ENCODE measurements at places on chromosomes 11 and 22.
A peak's percentile ranks its signal among the peaks of the same experiment; 100 is the strongest.

GRCh38 chr11:114610984-114611944 is 15.7 kb upstream of the NXPE4 start:
- no peaks in the 10 kb centered on the region for H3K4me1 ChIP-seq
- H3K27ac ChIP-seq: no peak overlapping the region
- DNase-seq: peak; percentile 1

DNA sequence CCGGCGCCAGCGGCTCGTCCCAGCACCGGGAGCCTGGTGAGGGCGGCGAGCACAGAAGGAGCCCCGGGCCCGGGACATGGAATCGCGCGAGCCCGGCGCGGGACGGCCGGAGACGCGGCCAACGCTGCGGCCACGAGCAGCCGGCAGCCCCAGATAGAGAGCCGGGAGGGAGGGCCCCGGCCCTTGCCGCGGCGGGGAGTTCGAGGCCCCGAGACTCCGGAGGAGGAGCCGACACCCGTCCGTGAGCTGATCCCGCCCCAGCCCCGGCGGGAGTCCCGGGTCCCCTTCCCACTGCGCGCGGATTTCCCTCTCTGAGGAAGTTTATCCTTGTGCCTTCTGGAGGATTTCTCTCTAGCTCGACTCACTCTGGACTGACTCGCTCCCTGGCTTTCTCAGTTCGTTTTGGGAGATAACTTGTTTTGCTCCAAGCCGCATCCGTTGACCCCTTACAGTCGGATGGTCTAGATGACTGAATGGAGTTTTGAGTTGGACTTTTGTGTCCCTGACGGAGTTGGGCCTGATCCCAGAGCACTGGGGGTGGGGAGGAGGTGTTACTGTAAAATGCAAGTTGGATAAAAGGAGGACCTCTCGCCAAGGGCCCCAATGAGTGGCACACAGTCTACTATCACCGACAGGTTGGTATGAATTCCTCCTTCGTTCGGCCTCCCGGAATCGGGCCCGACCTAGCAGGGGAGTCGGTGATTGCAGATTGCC is 585 bp downstream of the ARHGEF12 start:
- DNase-seq: peak; percentile 47
- H3K27me3 ChIP-seq: no peaks in the 10 kb centered on the region
- no peaks in the 10 kb centered on the region for H3K36me3 ChIP-seq
- peaks cover 29% of the 10 kb centered on the region for H3K4me1 ChIP-seq
- H3K27ac ChIP-seq: no peak overlapping the region
- H3K4me3 ChIP-seq: peak overlapping the region; percentile 91

DNA sequence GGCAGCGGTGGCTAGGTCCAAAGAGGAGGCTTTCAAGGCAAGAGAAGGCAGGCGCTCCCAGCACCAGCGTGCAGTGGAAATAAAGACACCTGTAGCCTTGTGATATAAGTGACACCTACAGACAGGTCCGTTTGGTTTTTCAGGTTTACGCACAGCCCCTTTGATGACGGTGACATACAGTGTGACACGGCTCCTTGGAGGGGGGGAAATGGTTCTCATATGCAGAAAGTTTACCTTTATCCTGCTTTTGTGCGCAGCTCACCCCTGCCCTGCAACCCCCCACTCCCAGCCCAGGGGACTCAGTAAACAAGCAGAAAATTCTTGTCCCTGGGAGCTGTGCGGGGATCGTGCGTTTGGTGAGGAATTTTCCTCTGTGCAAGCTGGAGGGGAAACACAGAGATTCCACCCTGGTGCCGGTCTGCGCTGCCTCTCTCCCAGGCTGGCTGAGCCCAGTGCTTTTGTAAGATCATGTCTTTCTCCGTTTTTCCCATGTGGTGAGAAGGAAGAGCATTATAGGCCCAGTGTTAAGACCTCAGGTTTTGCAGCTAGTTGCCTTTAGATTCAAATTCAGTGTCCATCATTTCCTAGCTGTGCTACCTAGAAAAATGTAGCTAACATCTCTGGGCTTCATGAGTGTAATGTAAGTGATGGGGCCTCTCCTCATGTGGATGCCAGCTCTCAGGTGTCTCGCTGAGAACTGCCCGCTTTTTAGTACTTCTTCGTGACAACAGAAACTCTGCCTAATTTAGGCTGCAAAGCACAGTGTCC is at the start of gene ELF5:
Gene ELF5 (minus strand): TSS at position 113 of the 768 bp plus-strand sequence. CDS start 8,045 bp downstream, outside the sequence.
- DNase-seq: peak; percentile 21
- H3K27ac ChIP-seq: 0 out of 2 replicates have a peak within 1 kb of the TSS, but pooled peaks have one; percentile 14
- H3K36me3 ChIP-seq: no peaks in the 10 kb centered on the region
- no peak within 1 kb of the TSS for H3K4me3 ChIP-seq
- peaks cover 6% of the 10 kb centered on the region for H3K4me1 ChIP-seq

DNA sequence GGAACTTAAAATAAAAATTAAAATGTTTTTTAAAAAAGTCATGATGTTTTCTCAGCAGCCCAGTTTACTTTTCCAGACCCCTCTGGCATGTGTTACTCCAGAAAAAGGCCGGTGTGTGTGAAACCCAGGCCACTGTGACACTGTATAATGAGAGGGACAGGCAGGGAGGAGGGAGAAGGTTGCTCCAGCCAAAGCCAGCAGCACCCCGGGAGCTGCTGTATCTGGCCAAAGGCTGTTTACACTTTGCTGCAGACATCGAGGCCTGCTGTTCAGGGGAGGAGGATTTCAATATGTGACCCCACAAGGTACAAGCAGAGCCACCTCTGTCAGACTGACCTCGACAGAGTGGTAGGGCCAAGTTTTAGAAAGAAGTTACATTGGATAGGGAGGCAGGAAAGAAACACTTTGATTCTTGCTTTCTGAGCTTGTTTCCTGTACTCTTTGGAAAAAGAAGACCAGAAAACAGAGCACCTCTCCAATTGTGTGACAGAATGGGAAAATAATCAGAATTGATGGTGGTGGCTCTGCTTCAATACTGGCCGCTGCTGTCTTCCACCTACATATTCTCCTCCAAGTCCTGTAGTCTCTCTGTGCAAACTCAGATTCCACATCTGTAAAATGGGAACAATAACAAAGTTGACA is 41.0 kb upstream of the CD44 start:
- H3K4me3 ChIP-seq: no peak overlapping the region
- no peaks in the 10 kb centered on the region for H3K4me1 ChIP-seq
- no peak overlapping the region for H3K27ac ChIP-seq
- no peaks in the 10 kb centered on the region for H3K36me3 ChIP-seq
- DNase-seq: no peak

GRCh38 chr11:102685754-102686153 is 19.8 kb downstream of the MMP27 start:
- no peak overlapping the region for H3K27ac ChIP-seq
- no peak for DNase-seq
- no peaks in the 10 kb centered on the region for H3K27me3 ChIP-seq
- 0 out of 2 replicates have a peak overlapping the region, but pooled peaks have one; percentile 1 for H3K4me3 ChIP-seq

DNA sequence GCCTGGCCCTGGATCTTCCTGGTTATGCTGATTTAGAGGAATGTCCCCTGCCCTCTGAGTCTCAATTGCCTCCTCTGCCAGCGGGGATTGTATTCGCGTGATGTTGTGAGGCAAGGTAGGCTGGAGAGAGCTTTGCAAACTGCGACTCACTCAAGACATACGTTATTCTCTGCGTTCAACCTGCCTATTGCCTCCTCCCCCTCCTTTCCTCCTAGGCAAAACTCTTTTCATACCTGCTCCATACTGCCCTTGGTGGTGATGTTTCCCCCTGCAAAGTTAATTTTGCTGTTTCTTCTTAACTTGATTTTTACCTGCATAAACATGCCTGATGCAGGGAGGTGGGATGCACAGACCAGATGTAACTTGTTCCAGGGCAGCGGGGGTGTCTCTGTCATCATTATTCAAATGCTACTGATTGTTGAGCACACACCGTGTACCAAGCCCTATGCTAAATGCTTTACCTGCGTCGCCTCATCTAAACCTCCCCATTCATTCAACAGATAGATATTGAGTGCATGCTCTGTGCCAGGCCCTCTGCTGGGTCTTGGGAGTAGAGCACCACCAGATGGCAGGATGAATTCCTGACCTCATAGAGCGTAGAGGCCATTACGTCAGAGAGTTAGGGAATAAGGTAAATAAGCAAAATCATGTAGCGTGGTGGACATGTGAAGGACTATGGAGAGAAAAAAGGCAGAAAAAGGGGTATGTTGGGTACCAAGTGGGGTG is 29.0 kb downstream of the SGSM1 start:
- no peaks in the 10 kb centered on the region for H3K27me3 ChIP-seq
- peak; percentile 85 for DNase-seq
- no peaks in the 10 kb centered on the region for H3K36me3 ChIP-seq
- H3K4me1 ChIP-seq: peaks cover 17% of the 10 kb centered on the region

GRCh38 chr11:70110538-70111055 is 32.5 kb downstream of the ANO1 start:
- no peak for DNase-seq
- H3K4me3 ChIP-seq: no peak overlapping the region
- H3K4me1 ChIP-seq: 0 out of 2 replicates have a peak, but pooled peaks cover 10% of the 10 kb centered on the region
- no peaks in the 10 kb centered on the region for H3K27me3 ChIP-seq
- peak overlapping the region; percentile 39 for H3K27ac ChIP-seq

- DNase-seq: no peak
- H3K27ac ChIP-seq: no peak overlapping the region
- no peak overlapping the region for H3K4me3 ChIP-seq
- 0 out of 2 replicates have a peak, but pooled peaks cover 3% of the 10 kb centered on the region for H3K36me3 ChIP-seq
- H3K4me1 ChIP-seq: no peaks in the 10 kb centered on the region
- no peaks in the 10 kb centered on the region for H3K27me3 ChIP-seq
Measured at GRCh38 chr22:47647181-47647580, 884.7 kb downstream of the TBC1D22A start.

- peaks cover 12% of the 10 kb centered on the region for H3K27me3 ChIP-seq
- H3K4me3 ChIP-seq: no peak overlapping the region
- no peaks in the 10 kb centered on the region for H3K4me1 ChIP-seq
- DNase-seq: no peak
- H3K36me3 ChIP-seq: no peaks in the 10 kb centered on the region
Measured at GRCh38 chr22:19732403-19733113, 9.2 kb downstream of the GP1BB start.

DNA sequence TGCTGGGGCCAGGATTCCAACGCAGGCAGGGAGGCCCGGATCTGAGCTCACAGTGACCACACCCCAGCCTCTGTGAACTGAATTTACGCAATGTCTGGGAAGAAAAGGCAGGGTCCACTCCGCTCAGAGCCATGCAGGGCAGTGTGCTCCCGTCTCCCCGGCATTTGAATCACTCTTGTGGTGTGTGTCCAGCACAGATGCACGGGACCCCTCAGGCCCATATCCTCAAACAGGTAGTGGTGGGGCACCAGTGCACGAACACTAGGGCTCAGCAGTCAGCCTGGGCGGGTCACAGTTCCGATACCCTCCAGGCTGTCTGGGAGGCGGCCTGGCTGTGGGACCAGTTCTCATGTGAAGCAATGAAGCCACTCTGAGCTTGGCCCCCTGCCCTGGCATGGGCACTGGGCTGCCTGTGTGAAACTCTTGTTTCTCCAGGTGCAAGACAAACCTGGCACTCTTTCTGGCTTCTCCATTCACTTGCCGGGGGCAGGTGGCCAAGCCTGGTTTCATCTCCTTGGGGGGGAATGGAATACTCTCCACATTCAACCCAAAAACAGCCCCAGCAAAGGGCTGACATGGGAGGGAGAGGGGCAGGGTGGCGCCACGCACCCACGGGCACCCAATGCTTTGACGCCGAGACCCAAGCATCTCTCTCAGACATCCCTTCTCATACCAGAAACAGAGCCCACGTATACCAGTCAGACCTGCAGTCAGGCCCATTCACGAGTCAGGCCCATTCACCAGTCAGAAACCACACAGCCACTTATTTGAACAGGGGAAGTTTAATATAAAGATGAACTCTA is 14.3 kb downstream of the DHCR7 start:
- H3K4me3 ChIP-seq: no peak overlapping the region
- peaks cover 20% of the 10 kb centered on the region for H3K36me3 ChIP-seq
- no peaks in the 10 kb centered on the region for H3K4me1 ChIP-seq
- DNase-seq: no peak
- no peak overlapping the region for H3K27ac ChIP-seq

- no peak overlapping the region for H3K27ac ChIP-seq
- 0 out of 2 replicates have a peak, but pooled peaks cover 4% of the 10 kb centered on the region for H3K4me1 ChIP-seq
- H3K4me3 ChIP-seq: no peak overlapping the region
- H3K36me3 ChIP-seq: no peaks in the 10 kb centered on the region
Measured at GRCh38 chr22:50724616-50725015, 13.4 kb upstream of the ACR start.

DNA sequence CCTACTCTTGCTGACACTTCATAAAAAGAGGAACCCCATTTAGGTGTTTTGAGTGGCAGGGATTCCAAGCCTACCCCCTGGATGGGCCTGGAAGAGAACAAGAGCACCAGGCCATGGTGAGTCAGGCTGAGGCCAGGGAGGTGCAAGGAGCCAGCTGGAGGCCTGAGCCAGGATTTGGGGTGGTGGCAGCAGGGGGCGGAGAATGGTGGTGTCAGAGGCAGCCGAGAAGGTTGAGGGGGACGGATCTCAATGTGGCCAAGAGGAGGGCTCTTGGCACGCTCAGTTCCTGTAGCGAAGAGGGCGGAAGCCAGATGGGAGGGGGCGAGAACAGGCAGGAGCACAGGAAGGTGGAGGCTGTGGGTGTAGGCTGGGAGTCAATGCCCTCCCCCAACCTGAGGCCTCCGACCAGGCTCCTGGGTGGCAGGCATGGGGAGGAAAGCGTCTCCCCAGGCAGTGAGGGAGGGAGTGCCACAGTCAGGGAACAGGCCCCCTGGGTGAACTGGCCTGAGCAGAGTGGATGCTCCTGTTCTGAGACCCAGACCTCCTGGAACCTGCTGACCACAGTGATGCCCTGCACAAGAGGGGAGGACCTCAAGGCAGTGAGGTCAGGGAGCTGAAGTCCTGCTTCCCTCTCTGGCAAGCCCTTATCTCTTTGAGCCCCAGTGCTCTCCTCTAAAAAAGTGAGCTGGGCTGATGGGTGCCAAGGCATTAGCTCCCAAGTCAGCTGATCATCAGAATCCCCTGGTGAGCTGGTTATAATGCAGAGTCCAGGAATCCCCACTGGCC is 13.9 kb downstream of the RTN4RL2 start:
- peaks cover 52% of the 10 kb centered on the region for H3K4me1 ChIP-seq
- H3K27me3 ChIP-seq: peaks cover 42% of the 10 kb centered on the region
- H3K36me3 ChIP-seq: no peaks in the 10 kb centered on the region
- peak; percentile 47 for DNase-seq
- H3K4me3 ChIP-seq: no peak overlapping the region
- H3K27ac ChIP-seq: no peak overlapping the region

GRCh38 chr11:9607511-9607899 is 34.0 kb downstream of the WEE1 start:
- no peak overlapping the region for H3K4me3 ChIP-seq
- H3K36me3 ChIP-seq: no peaks in the 10 kb centered on the region
- H3K27ac ChIP-seq: peak overlapping the region; percentile 57
- H3K27me3 ChIP-seq: no peaks in the 10 kb centered on the region
